ENCODE measurements at places on chromosomes 7 and 10.

GRCh38 chr7:128233471-128233870, 7.6 kb upstream of the LEP start:
- no peak for DNase-seq

GRCh38 chr7:156620291-156620675, 20.3 kb upstream of the RNF32 start:
- no peak for DNase-seq

DNA sequence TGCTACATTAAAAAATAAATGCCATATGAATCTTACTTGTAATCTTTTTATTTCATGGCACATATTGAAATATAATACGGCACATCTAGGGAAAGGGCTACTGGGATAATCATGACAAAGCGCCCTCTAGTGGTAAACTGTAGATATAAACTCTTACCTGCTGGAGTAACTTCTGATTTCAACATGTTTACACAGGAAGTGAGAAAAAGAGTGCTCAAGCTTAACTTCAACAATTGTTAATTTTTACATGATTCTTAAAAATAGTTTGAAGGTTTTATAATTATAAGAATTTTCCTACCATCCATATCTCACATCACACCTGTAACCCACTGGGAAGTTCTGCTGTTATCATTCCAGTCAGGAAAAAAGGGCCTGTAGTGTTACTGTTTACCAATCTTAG, 2.0 kb upstream of the HEPACAM2 start:
- no peak for DNase-seq

- DNase-seq: no peak
Observed at GRCh38 chr10:73639286-73639685, 2.0 kb downstream of the MYOZ1 start.

GRCh38 chr7:65509368-65510186, 135.9 kb downstream of the ZNF92 start:
- DNase-seq: no peak

DNA sequence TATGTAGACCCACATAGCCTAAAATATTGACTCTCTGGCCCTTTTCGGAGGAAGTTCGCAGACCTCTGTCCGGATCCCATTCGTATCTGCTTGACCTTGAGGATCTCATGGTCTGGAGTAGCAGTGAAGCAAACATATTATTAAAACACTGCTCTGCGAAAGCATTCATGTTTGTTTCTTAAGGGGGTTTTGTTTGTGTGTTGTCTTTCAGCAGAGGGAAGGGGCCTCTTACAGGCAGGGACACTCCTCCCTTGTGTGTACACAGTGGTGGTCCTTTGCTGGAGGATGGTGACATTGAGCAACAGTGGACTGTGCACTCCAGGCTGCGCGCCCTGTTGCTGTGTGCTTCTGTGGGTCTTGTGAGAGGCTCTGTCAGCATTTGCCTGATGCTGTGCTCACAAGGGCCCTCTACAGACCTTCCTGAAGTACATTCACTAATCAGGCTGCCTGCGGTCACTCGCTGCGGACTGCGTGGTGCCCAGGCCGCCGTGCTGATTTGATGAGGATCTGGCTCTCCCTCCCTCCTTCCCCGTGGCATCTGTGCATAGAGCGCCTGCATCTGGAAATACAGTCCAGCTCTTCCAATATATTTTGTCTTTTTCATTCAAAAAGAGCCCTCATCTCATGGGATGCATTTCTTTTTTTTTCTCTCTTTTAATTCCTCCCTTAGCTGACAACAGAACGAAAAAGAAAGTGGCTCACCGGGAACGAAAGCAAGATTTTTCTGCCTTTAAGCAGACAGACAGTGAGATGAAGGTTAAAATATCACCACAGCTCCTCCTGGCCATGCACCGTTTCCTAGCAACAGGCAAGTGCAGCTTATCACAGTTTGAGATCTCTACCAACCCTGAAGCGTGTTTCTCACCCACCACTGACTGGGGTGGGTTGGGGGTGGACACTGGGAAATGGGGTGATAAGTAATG, 135.8 kb downstream of the CNNM2 start:
- DNase-seq: peak; percentile 4

DNA sequence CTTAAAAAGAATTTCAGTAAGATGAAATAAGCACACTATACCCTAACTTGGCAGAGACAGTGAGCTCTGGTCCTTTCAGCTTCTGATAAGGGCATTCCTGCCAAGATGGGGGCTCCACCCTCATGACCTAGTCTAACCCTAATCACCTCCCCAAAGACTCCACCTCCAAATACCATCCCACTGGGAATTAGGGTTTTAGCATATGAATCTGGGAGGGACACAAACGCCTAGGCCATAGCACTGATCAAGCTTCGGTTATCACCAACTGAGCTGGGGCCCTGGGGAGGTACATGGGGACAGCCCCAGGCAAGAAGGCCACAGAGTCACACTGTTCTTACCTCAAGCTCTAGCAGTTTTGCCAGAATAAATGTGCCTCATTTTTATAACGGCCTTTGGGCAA, 31.4 kb downstream of the PALS2 start:
- no peak for DNase-seq

DNA sequence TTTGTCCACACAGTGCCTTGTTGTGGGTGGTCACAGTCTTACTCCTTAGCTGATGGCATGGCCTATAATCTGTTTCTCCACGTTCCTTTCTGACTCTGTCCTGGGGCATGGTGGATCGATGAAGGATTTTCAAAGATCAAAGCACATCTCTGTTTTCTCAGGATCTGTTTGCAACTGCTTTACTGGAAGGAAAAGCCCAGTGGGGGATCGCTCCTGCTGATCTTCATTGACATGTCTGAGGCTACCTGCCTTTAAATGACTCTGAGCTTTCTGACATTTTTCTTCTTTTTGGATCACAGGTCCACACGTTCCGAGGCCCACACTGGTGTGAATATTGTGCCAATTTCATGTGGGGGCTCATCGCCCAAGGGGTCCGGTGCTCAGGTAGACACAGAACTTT, 68.0 kb upstream of the PRR15 start:
- DNase-seq: no peak

- no peak for DNase-seq
Observed at GRCh38 chr10:72490951-72491350, 134.9 kb downstream of the MICU1 start.

GRCh38 chr7:159014297-159015062, 130.2 kb downstream of the VIPR2 start:
- DNase-seq: no peak

- no peak for DNase-seq
Observed at GRCh38 chr7:100826514-100827329, 601 bp downstream of the EPHB4 start.

- DNase-seq: no peak
Observed at GRCh38 chr10:1630304-1630703, 107.0 kb downstream of the ADARB2 start.

DNA sequence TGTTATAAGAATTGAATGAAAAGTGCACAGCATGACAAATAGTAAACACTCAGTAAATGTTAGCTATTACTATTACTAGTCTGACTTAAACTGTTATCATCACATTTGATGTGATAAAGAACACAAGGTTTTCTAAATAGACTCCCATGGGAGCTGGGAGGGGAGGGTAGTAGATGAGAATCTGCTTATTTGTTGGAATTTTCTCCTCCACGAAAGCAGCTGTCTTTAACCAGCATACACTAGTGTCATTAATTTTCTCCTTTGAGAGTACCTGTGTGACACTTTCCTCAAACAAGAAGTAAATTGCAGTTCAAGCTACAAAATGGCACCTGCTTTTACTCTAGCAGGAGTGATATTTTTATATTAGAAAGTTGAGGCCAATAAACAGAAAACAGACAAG, 200.1 kb downstream of the SKAP2 start:
- DNase-seq: no peak

- no peak for DNase-seq
Observed at GRCh38 chr10:76150139-76150875, 718.9 kb downstream of the LRMDA start.

GRCh38 chr10:58239561-58240169, 28.0 kb downstream of the IPMK start:
- DNase-seq: no peak

- DNase-seq: no peak
Observed at GRCh38 chr10:125107965-125108580, 52.3 kb downstream of the CTBP2 start.

- no peak for DNase-seq
Observed at GRCh38 chr7:35513828-35514227, 181.1 kb downstream of the HERPUD2 start.

DNA sequence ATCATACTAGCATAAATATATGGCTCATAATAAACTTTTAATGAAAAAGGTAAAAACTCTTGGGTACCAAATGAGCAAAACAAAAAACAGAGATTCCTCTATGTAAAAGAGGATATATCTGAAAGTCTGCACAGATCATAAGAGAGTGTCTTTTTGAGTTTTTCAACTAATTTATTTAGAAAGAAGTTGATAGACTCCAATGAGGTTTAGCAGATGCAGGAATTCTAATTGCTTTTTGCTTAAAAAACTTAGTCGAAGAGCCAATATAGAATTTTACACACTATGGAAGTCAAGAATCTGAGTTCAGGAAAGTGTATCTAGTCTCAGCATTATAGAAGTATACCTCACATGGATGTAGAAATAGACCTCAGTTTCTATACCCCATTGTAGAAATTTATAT, 3.4 kb upstream of the MLLT10 start:
- DNase-seq: no peak

DNA sequence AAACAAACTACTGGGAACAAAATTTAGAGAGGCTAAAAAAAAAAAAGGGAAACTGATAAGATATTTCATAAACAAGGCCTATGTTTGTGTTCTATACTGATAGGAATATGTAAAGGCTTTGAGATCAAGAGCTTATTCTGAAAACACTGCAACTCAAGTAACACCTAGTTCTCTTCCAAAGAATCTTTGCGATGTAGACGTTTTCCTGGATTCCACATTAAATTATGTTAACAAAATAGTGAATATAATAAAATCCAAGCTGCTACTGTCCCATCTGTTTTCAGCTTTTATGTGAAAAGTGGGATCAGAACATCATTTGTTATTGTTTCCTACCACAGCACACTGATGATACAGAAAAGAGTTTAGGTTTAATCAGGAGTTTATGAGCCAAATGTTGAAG, 53.0 kb upstream of the RNF148 start:
- no peak for DNase-seq

All from stimulated activated CD4-positive, alpha-beta T cell treated with anti-CD3 and anti-CD28 coated beads, TNF-alpha, amount 100 ng/mL, for 1 hour (primary cell).